ENCODE measurements at places on chromosomes 6 and 20.

DNA sequence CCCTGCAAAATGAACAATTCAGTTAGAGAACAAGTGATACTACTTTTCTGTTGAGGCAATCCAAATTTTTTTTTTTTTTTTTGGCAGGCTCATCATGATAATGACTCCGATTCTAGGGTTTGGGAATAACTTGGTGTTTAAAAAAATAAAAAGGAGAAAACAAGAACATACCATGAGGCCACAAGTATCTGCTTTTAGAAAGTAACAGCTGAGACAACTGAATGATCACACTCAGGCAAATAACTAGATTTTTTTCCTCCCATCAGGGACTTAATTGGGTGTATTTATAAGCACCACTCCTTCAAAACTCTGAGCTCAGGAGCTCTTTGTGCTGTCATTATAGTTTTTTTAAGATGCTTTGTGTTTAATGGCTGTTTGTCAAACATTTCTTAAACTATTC is 29.6 kb downstream of the PAK5 start:
- no peaks in the 10 kb centered on the region for H3K36me3 ChIP-seq
- H3K27me3 ChIP-seq, result no peaks in the 10 kb centered on the region
- DNase-seq, result no peak
- no peak overlapping the region for H3K4me3 ChIP-seq
- H3K27ac ChIP-seq, result no peak overlapping the region
- H3K4me1 ChIP-seq, result no peaks in the 10 kb centered on the region

- no peaks in the 10 kb centered on the region for H3K36me3 ChIP-seq
- no peaks in the 10 kb centered on the region for H3K27me3 ChIP-seq
- H3K4me1 ChIP-seq, result peaks cover 7% of the 10 kb centered on the region
- no peak overlapping the region for H3K4me3 ChIP-seq
Observed at GRCh38 chr6:126103993-126104392, 117.7 kb downstream of the TRMT11 start.

GRCh38 chr6:119034827-119035458 is 43.5 kb downstream of the FAM184A start:
- no peak overlapping the region for H3K4me3 ChIP-seq
- H3K27me3 ChIP-seq, result no peaks in the 10 kb centered on the region
- no peaks in the 10 kb centered on the region for H3K4me1 ChIP-seq

DNA sequence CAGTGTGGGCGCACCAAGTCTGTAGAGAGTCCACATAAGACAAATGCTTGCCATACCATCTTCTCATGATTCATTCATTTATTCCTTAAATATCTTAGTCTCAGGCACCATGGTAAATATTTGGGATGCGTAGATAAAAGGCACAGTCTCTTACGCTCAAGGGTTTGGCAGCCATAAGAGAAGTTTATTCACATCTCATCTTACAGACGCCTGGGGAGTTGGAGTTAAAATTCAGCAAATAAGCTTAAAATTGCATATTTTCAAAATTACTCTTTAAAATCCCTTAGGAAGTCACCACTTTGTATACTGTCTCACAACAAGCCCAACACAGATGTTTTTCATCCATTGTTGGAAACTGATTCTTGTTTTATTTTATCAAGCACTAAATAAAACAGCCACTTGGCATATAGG is 363.3 kb downstream of the KIF16B start:
- H3K36me3 ChIP-seq, result no peaks in the 10 kb centered on the region
- no peak overlapping the region for H3K4me3 ChIP-seq
- no peaks in the 10 kb centered on the region for H3K4me1 ChIP-seq

- no peak overlapping the region for H3K27ac ChIP-seq
- H3K4me1 ChIP-seq, result peaks cover 12% of the 10 kb centered on the region
- no peaks in the 10 kb centered on the region for H3K27me3 ChIP-seq
- DNase-seq, result no peak
- no peaks in the 10 kb centered on the region for H3K36me3 ChIP-seq
- H3K4me3 ChIP-seq, result no peak overlapping the region
Observed at GRCh38 chr20:50029697-50030461, 47.1 kb downstream of the SNAI1 start.

DNA sequence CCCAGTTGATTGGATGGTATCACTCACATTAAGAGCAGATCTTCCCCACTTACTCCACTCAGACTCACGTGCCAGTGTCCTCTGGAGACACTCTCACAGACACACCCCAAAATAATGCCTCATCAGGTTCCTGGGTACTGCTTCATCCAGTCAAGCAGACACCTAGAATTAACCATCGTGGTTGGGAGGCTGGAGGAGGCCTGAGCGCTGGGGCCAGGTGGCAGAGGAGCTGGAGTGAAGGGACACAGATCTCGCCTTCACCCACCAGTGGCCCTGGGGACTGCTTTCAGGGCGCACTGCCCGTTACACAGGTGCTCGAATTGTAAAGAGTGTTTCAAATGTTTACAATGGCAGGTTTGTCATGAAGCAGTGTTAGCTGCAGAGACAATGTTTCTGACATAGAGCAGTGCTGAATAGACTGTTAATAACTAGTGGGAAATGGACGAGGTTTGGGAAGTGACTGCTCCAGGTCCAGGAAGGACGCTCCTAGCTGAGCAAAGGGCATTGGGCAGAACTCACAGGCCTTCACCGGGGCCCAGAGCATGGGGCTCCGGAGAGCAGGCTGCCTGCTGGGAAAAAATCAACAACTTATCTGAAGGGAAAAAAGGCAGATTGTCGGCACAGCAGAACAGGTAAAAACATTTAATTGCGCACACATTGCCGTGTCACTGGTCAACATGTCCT is 38.4 kb downstream of the TMEM242 start:
- H3K36me3 ChIP-seq, result no peaks in the 10 kb centered on the region
- H3K4me3 ChIP-seq, result no peak overlapping the region
- H3K4me1 ChIP-seq, result no peaks in the 10 kb centered on the region

DNA sequence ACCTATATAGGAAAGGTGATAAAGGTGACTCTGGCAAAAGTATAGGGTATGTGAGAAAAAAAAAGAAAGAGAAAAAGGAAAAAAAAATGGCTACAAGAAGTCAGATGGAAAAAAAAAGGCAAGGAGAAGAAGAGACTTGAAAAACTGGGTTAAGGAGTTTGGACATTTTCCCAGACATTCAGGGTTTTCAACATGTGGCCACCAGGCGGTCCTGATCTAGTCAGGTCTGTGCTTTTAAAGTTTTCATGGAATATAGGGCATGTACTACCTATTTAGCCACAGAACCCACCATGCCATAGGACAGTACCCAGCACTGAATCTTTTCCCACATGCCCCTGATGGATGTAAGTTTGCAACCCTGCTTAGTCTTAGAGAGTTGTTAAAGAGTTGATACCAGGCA is 433.7 kb downstream of the MAFB start:
- no peaks in the 10 kb centered on the region for H3K36me3 ChIP-seq
- no peak overlapping the region for H3K27ac ChIP-seq
- no peak overlapping the region for H3K4me3 ChIP-seq
- DNase-seq, result no peak
- H3K27me3 ChIP-seq, result no peaks in the 10 kb centered on the region

DNA sequence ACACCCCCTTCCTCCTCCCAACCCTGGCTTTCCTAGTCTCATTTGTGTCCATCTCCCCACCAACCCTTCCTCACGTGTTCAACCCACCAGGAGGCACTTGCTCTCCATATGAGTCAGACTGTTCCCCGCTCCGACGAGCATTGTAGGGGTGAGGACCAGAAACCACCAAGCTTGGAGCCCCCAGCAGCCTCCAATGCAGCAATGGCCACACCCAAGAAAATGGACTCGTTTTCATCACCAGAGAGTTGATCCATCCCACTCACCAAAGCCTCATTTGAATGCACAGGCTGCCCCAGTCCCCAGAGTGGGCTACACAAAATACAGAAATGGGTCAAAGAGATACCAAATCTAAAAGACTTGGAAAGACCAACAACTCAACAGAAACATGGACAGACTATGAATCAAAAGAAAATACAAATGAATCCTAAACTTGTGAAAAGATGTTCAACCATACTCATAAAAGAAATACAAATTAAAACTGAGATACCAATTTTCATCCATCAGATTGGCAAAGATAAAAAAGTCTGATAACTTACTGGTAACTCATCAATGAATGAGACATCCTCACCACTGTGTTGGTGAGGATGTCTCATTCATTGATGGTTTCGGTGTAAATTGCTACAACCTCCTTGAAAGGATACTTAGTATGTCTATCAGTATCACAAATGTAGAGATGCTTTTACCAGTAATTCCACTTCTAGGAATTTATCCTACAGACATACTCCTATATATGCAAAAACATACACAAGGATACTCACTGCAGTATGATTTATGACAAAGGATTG is 68.1 kb downstream of the TRERF1 start:
- H3K36me3 ChIP-seq, result no peaks in the 10 kb centered on the region
- H3K27ac ChIP-seq, result no peak overlapping the region
- no peak for DNase-seq
- H3K4me3 ChIP-seq, result no peak overlapping the region
- H3K4me1 ChIP-seq, result no peaks in the 10 kb centered on the region

- H3K4me3 ChIP-seq, result no peak overlapping the region
- H3K4me1 ChIP-seq, result peaks cover 17% of the 10 kb centered on the region
- no peak overlapping the region for H3K27ac ChIP-seq
- DNase-seq, result no peak
- H3K27me3 ChIP-seq, result no peaks in the 10 kb centered on the region
Observed at GRCh38 chr6:20455251-20455940, 53.7 kb downstream of the E2F3 start.

- H3K27me3 ChIP-seq, result no peaks in the 10 kb centered on the region
- DNase-seq, result no peak
- no peaks in the 10 kb centered on the region for H3K4me1 ChIP-seq
- H3K4me3 ChIP-seq, result no peak overlapping the region
- H3K36me3 ChIP-seq, result no peaks in the 10 kb centered on the region
- H3K27ac ChIP-seq, result no peak overlapping the region
Observed at GRCh38 chr20:14036567-14036966, 41.3 kb downstream of the MACROD2 start.

- H3K4me3 ChIP-seq, result no peak overlapping the region
- no peaks in the 10 kb centered on the region for H3K36me3 ChIP-seq
- H3K27ac ChIP-seq, result no peak overlapping the region
- H3K27me3 ChIP-seq, result peaks cover 26% of the 10 kb centered on the region
Observed at GRCh38 chr20:62419759-62420158, 7.6 kb downstream of the RBBP8NL start.

DNA sequence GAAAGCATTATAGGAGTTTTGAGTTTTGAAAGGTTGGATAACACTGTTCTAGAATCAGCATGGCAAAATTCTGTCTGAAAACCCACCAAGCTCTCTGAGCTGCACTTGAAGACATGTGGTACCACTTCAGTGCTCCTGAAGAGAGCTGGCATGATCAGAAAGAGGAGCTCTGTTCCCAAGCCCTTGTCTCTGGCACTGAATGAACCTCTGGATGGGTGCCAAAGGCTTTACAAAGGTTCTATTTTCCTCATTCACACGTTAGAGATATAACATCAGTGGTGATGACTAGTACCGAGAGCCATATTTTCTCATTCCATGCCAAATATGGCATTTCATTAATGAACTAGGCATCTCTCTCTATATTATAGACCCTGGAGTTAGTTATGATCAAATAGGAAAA is 301.8 kb upstream of the ID4 start:
- H3K27me3 ChIP-seq, result no peaks in the 10 kb centered on the region
- H3K4me1 ChIP-seq, result peaks cover 23% of the 10 kb centered on the region
- no peak for DNase-seq
- no peak overlapping the region for H3K27ac ChIP-seq

DNA sequence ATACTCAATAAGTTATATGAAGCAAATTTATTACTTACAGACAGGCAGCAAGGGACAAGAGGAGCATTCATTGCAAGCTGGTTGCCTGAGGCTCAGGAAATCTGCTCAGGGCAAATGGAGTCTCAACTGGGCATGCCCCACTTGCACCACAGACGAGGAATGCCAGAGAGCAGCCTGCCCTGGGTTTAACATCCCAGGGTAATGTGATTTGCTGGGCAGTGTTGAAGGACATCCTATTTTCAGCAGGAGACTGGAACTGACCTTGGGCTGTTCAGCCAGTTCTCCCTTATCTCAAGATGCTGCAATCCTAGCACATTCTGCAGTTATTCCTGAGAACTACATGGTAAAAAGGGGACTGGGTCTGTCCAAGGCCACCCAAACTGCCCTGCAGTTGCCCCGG is 3.8 kb upstream of the ENTPD6 start:
- no peaks in the 10 kb centered on the region for H3K27me3 ChIP-seq
- H3K27ac ChIP-seq, result no peak overlapping the region
- no peaks in the 10 kb centered on the region for H3K36me3 ChIP-seq
- H3K4me1 ChIP-seq, result peaks cover 2% of the 10 kb centered on the region

DNA sequence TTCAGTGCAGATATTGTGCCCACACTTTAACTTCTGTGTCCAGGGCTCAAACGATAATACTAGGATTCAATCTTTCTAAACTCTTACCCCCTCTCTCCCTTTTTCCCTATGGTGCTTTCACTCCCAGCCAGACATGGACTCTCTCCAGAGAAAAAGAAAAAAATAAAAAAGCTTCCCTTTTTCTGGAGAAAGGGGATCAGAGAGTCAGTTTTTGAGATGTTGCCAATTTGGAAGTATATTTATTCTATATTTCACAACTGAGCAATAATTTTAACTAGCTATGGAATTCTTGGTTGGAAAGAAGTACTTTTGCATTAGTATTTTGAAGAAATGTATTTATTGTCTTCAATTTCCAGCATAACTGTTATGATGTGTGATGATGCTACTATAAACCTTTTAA is 72.2 kb upstream of the ZFP64 start:
- H3K27ac ChIP-seq, result no peak overlapping the region
- no peaks in the 10 kb centered on the region for H3K36me3 ChIP-seq
- H3K27me3 ChIP-seq, result no peaks in the 10 kb centered on the region
- no peak for DNase-seq

GRCh38 chr20:56897318-56897957 is 268.3 kb downstream of the TFAP2C start:
- no peak overlapping the region for H3K4me3 ChIP-seq
- H3K36me3 ChIP-seq, result no peaks in the 10 kb centered on the region
- DNase-seq, result no peak
- H3K27ac ChIP-seq, result no peak overlapping the region

DNA sequence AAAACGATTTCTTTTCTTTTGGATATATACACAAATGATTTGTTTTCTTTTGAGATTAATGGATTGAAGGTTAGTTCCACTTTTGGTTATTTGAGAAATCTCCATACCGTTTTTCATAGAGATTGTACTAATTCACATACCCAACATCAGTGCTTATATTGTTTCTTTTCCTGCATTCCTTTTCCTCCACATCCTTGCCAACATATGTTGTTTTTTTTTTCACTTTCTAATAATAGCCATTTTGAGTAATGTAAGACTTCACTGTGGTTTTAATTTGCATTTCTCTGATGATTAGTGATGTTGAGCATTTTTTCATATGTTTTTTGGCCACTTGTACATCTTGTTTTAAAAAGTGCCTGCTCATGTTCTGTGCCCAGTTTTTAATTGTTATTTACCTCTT is 846.4 kb upstream of the EYS start:
- no peaks in the 10 kb centered on the region for H3K4me1 ChIP-seq
- no peak overlapping the region for H3K4me3 ChIP-seq
- no peak for DNase-seq
- no peak overlapping the region for H3K27ac ChIP-seq
- H3K27me3 ChIP-seq, result no peaks in the 10 kb centered on the region

DNA sequence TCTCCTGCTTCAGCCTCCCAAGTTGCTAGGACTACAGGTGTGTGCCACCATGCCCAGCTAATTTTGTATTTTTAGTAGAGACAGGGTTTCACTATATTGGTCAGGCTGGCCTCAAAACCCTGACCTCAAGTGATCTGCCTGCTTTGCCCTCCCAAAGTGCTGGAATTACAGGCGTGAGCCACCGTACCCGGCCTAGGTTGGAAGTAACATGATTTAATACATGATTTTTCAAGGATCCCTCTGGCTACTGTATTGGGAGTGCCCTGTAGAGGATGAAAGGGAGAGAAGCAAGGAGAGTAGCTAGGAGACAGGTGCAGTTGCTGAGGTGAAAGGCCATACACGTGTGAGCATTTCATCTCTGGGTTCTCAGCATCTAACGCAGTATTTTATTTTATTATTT is 2.6 kb upstream of the NCOA3 start:
- H3K36me3 ChIP-seq, result no peaks in the 10 kb centered on the region
- peaks cover 24% of the 10 kb centered on the region for H3K4me1 ChIP-seq
- no peak for DNase-seq
